ENCODE measurements at places on chromosomes 3 and 15. TPM values are rescaled to one million over a fixed set of nuclear protein-coding genes. Genes with fewer than 3 reads are reported as not detected.

- DNase-seq: peak; percentile 33
- no peaks in the 10 kb centered on the region for H3K27me3 ChIP-seq
- no peaks in the 10 kb centered on the region for H3K36me3 ChIP-seq
- H3K27ac ChIP-seq: no peak overlapping the region
- H3K4me3 ChIP-seq: no peak overlapping the region
Measured at GRCh38 chr3:63639806-63640205, 12.7 kb upstream of the SNTN start.

GRCh38 chr3:83890763-83891135 is 1068.0 kb upstream of the CADM2 start:
- no peak overlapping the region for H3K4me3 ChIP-seq
- H3K4me1 ChIP-seq: no peaks in the 10 kb centered on the region
- no peak overlapping the region for H3K27ac ChIP-seq
- H3K36me3 ChIP-seq: no peaks in the 10 kb centered on the region

DNA sequence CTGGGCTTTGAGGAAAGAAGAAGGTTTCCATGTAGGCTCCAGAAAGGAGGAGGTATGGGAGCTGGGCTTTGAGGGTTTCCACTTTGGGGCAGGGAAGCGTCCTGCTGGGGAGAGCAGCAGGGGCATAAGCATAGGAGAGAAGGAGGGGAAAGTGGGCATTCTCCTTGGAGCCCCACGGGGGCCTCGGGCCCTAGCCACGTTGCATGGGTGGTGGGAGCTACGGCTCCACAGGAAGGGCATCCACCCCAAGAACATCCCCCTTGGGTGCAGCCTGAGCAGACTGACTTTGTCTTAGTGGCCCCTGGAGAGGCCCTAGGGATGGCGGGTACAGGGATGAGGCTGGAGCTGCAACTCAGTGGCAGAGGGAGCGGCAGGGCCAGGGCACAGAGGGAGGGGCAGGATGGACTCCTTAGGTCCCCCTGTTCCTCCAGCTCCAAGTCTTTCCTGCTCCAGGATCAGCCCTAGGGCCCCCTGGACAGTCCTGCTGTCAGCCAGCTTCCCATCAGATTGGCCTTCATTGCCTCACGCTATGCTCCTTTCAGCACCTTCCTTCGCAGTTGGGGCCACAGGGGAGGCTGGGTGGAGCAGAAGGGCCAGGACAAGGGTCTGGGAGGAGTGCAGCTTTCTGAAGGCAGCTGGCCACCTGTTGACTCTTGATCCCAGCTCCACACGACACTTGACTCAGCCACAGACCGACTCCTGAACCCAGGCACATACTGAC is 22.9 kb downstream of the PRR20G start:
- no peak overlapping the region for H3K4me3 ChIP-seq
- H3K36me3 ChIP-seq: no peaks in the 10 kb centered on the region
- no peaks in the 10 kb centered on the region for H3K27me3 ChIP-seq
- H3K27ac ChIP-seq: no peak overlapping the region
- H3K4me1 ChIP-seq: no peaks in the 10 kb centered on the region

The DZIP3 gene
- total RNA-seq: 19.3 TPM
